ENCODE measurements at places on chromosomes 1 and 21.

- no peak for DNase-seq
These were observed 79.4 kb upstream of the POU3F1 start for GRCh38 chr1:38125837-38126520.

DNA sequence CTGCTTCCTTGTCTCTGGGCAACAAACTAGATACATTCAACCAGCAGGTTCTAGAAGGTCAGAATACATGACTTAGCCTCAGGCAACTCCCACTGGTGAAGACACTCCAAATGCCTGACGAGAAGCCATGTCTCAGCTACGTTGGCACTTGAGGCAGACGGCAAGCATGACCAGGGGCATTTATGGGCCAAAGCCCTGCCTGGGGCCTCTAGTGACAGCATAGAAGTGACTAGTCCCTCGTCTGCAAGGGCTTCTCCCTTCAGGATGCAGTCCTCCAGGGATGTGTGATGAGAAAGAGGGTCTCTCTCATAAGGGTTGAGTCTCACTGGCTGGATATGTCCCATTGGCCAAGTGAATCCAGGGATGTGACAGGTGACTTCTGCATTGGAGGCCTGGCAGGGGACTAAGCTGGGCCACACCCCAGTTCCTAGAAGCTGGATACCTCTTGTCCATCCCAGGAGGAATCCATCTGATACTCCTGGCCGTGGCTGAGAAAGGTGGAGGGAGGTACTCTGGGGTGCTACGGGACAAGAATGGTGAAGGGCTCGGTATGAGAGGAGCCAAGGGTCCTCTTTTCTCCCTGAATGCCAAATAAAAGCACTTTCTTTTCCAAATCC, 148.6 kb upstream of the HMGB4 start:
- no peak for DNase-seq

- no peak for DNase-seq
These were observed 55.1 kb downstream of the ZBTB18 start for GRCh38 chr1:244106176-244106575.

DNA sequence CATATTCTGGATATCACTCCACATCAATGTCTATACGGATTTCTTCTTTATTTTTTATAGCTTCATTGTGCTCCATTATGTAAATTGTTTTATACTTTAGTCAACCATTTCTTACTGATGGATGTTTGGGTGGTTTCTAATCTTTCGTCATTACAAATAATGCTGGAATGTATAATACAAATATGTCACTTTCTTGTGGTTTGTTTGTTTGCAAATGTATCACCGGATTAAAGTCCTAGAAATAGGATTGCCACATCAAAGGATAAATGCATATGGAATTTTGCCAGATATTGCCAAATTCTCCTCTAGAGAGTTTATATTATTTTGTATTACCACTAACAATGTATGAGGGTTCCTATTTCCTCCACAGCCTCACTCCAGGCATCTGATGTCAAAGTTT, 48.7 kb upstream of the PRDM2 start:
- DNase-seq, result no peak

DNA sequence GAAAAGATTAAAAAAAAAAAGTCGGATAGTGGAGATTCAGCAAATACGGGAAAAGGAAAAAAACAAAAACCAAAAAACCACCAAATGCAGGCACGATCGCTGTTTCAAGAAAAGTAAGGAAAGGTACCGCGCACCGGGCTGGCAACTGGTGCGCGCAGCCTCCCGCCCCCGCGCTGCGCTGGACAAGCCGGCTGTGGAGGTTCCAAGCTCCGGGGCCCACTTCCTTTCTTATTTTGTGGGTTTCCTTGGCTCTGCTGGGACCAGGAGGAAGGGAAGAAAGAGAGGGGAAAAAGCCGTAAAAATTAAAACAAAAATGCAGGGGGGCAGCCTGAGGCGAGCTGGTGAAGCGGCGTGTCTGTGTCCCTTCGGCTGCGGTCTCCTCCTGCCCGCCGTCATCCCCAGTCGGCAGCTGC, 233 bp downstream of the ADAMTS5 start:
- no peak for DNase-seq

DNA sequence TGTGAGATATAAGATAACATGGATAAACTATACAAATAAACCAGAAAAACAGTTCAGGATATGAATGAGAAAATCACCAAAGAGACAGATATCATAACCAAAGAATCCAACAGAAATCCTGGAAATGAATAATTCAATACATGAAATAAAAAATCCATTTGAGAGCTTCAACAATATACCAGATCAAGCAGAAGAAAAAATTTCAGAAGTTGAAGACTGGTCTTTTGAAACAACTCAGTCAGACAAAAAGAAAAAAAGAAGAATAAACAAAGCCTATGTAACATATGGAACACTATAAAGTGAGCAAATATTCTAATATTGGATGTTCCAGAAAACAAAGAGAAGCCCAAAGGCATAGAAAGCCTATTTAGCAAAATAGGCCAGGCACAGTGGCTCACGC, 5.2 kb upstream of the KRTAP12-2 start:
- no peak for DNase-seq

DNA sequence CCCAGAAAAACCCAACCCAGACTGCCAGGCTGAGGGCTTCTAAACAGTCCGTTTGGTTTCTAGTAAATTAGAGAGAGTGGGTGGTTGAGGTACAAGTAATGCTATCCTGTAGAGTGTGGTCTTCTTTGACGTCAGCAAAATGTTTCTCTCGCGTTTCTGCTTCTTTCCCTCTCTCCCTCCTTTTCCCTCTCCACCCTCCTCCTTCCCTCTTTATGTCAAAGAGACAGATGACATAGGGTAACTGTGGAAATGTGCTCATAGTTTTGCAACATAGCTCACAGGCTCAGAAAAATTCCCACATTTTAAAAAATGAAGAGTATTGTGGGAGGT, 158.3 kb downstream of the TOMM20 start:
- DNase-seq, result no peak

DNA sequence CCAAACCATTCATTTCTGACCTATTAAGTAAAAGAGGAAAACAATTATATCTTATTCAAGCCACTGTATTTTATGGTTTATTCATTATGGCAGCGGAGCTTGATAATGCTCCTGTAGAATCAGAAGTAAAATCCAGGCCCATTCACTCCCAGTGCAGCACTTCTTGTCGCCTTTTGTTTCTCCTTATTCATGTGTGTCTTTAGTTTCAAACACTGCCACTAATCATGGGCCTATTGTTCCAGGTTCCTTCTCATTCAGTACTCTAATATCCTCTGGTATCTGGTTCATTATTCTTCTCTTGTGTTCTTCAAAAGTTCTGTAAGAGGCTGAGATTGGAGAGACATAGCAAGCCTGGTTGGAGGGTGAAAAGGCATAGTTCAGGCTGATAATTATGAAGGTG, 218.3 kb downstream of the LRRIQ3 start:
- DNase-seq, result no peak

DNA sequence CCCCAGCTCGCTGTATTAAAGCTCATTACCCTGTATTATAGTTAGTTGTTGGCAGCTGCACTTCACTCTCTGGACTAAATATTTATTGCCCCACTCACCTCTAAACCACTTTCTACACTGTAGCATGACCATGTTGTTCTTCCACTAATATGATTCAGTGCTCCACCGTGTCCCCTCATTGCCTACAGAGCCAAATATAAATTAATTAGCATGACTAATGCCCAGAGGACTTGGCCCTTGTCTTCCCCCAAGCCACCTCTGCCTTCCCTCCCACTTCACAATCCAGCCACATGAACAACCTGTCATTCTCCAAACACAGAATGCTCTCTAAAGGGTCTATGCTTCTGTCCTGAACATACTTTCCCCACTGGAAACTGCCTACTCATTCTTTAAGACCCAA, 276.5 kb downstream of the PLPP3 start:
- no peak for DNase-seq

DNA sequence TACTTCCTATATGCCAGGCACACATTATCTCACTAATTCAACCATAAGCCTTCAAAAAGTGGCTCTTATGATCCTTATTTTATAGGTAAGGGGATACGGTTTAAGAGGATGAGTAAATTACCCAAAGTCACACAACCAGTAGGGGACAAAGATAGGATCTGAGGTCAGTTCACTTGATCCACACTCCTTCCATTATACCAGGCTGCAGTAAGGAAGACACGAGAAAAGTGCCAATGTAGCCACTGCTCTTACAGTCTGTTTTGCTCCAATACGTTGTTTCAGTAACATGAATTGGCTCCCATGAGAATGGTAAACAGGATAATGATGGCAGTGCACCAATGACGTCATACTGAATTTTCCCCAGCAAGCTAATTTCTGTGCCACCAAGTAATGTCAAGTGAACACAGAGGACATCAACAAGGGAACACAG, 15.4 kb upstream of the GUCA2A start:
- no peak for DNase-seq

DNA sequence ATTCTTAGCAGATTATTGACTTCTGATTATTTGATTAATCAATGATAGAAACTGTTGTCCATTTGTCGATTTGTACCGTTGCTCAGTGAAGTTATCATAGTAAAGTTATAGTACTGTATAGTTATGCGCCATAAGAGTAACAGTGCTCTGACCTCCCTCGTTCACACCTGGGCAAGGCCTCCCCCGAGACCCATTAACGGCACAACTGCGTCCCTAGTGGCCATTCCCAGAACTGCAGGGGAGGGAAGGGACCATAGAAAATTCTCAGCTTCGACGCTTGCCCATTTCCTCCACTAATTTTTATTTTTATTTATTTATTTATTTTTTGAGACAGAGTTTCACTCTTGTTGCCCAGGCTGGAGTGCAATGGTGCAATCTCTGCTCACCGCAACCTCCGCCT, 334.4 kb downstream of the DSCAM start:
- DNase-seq, result peak; percentile 5

DNA sequence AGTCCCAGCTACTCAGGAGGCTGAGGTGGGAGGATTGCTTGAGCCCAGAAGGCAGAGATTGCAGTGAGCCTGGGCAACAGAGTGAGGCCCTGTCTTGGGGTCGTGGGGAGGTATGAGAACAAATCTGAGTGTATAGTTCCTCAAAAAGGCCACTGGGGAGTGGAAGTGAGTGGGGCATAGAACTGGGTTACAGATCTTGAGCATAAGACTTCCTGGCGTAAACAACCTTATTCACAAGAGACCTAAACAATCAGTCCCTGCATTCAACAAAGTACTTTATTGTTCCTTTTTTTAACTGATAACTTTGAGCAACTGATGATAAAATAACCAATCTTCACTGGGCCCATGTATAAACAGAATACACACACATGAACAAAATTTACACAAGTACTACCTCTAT, 72.7 kb upstream of the MUTYH start:
- DNase-seq, result no peak

Measured in activated CD4-positive, alpha-beta T cell treated with anti-CD3 and anti-CD28 coated beads, Interleukin-2, Interleukin-6, amounts not matched to agents 100 ng/mL and 50 ng/mL, durations not matched to agents 16 hours and 8 hours (primary cell).